ENCODE measurements at places on chromosomes 6 and 20. TPM values are rescaled to one million over a fixed set of nuclear protein-coding genes. Genes with fewer than 3 reads are reported as not detected.

Gene LHFPL5
- not detected for total RNA-seq

Gene KCNQ5
- 14.9 TPM for total RNA-seq

Gene SLCO4A1
- 68.4 TPM for total RNA-seq

Gene DOK5
- total RNA-seq = 1.4 TPM

Gene SLC26A8
- not detected for total RNA-seq

Gene ARFGEF3
- 1.8 TPM for total RNA-seq

Gene ALDH8A1
- total RNA-seq = 1.6 TPM

Gene RAB32
- 0.36 TPM for total RNA-seq

Gene ID1
- total RNA-seq = 0.54 TPM

Gene LGSN
- not detected for total RNA-seq

Gene CDSN
- not detected for total RNA-seq

Gene MRS2
- total RNA-seq = 26.3 TPM

Gene TRIM10
- total RNA-seq = not detected

Gene HLA-DQA1
- 3.4 TPM for total RNA-seq

DNA sequence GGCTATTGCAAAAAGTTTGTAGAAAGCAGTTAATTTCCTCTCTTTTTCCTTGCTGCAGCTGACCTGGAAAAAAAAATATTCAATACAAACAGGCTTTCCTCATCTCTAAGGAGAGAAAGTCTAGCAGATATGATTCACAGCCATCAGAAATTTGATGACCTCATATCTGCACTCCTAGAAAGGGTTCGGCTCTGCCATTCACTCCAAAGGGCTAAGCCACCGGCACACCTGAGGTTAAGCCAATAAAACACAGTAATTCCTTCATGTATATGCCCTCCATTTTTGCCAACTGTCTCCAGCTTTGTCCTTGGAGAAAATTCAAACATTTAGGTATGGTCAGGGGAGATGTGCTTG lies 18.7 kb upstream of the LY86 start:
- DNase-seq = no peak

- no peak for DNase-seq
These were observed 23.0 kb downstream of the CARMIL1 start for GRCh38 chr6:25302151-25302550.

DNA sequence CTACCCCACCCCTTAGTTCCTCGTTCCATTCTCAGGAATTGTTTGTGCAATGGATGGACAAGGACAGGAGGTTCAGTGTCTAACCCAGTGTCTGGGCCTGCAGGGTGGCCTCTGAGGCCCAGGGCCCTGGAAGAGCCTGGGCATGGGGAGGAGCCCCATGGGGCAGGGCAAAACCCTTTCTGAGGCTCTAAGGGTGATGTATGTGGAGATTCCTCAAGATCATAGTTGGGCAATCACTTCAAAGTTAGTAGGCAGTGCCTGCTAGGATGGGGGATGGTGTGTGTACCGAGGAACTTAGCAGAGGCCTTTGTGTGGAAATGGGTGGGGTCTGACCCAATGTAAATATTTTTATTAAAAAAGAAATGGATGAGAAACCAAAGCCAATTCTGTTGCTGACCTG lies 6.7 kb upstream of the C2 start:
- DNase-seq = no peak

- DNase-seq = no peak
These were observed 268.0 kb upstream of the RNF217 start for GRCh38 chr6:124694139-124694705.

DNA sequence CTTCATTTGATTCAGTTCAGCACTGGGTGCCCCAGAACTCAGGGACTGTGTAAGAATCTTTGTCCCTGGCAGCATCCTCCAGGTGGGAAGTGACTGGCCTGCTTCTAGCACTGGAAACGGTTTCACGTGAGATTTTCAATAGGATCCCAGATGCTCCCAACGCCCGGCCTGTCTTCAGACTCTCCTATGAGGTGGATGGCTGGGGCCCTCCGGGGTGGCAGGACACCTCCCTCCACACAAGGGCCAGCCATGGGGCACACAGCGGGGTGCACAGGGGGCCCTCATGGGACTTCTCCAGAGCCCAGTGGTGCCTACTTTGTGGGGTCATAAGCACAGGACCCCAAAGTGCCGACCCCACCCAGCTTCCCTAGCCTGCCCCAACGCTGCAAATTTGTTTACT lies 72.8 kb downstream of the SMOC2 start:
- DNase-seq = no peak

- DNase-seq = no peak
These were observed 34.1 kb downstream of the DCDC2 start for GRCh38 chr6:24323632-24324337.

- DNase-seq = no peak
These were observed 272.8 kb upstream of the SLC35B3 start for GRCh38 chr6:8707956-8708772.

GRCh38 chr20:31712112-31712553 lies 10.5 kb downstream of the BCL2L1 start:
- no peak for DNase-seq

GRCh38 chr6:38518511-38519304 lies 121.0 kb downstream of the BTBD9 start:
- no peak for DNase-seq

- no peak for DNase-seq
These were observed 1.8 kb upstream of the FBXO30 start for GRCh38 chr6:145816392-145816791.

- no peak for DNase-seq
These were observed 50.5 kb downstream of the FHL5 start for GRCh38 chr6:96613291-96613999.

- DNase-seq = peak; percentile 15
These were observed 21.8 kb downstream of the FAM209B start for GRCh38 chr20:56554869-56555268.

GRCh38 chr20:48821261-48821920 lies 6.4 kb downstream of the PREX1 start:
- DNase-seq = no peak

GRCh38 chr6:17719323-17720041 lies 12.8 kb upstream of the NUP153 start:
- no peak for DNase-seq

GRCh38 chr6:50661636-50662035 lies 51.7 kb upstream of the TFAP2D start:
- DNase-seq = no peak

DNA sequence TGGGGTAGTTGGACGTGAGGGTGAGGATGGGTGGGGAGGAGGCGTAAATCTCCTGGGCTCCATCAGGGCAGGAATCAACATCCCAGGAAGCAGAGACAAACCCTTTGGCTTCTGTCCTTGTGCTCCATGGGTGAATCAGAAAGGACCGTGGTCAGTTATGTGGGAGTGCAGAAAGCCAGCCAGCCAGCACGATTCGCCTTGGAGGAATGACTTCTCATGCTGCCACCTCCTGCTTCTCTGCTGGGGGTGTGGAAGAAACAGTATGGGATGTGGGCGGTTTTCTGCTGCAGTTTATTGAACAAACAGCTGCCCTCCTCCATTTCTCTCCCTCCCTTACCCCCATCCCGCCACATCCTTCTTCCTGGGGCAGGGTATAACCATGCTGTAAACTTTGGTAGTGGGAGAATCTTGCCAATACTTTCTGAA lies 214.5 kb downstream of the SOX4 start:
- DNase-seq = no peak

GRCh38 chr20:44896583-44896982 lies 11.1 kb downstream of the YWHAB start:
- no peak for DNase-seq

- DNase-seq = no peak
These were observed 2.0 kb downstream of the ATXN1 start for GRCh38 chr6:16759181-16759645.

- no peak for DNase-seq
These were observed 141.2 kb upstream of the HCRTR2 start for GRCh38 chr6:55033016-55033546.

- no peak for DNase-seq
These were observed 558.7 kb upstream of the MMS22L start for GRCh38 chr6:97841763-97842162.

GRCh38 chr6:1131285-1132079 lies 180.4 kb upstream of the FOXQ1 start:
- no peak for DNase-seq

- no peak for DNase-seq
These were observed 84.1 kb downstream of the GINS1 start for GRCh38 chr20:25491446-25492038.

- no peak for DNase-seq
These were observed 31.5 kb downstream of the TRAF3IP2 start for GRCh38 chr6:111573892-111574797.

DNA sequence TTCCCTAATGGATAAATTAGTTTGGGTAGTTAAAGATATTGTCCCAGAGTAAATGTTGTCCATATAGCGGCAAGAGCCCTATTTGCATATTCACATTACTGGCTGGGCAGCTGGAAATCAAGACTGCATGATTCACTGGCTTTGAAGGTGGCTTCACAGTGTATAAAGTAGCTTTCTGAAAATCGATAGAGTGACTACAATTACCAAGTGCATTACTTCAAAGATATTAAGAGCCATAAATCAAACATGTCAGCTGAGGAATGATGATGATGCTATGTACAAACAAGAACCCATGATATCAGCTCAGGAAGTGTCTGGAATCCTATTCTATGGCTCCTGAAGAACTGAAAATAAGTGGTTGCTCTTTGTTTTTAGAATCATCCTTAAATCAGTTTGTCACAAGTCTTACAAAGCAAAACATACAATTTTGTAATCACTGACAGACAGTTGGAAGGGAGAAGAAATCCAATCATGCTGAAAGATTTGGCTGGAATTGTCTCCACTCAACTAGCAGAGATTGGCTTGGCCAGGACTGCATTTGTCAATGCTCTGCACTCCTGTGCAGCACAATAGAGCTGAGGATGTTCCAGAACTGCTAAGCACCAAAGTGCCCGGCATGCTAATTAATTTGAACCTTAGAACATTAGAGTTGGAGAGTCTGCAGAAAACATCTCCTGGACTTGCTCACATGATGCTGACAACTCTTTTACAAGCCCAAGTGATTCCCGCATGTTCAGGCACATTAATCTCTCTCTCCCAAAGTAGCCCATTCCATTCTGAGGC lies 77.9 kb upstream of the B3GAT2 start:
- DNase-seq = no peak

Measured in activated CD8-positive, alpha-beta T cell treated with anti-CD3 and anti-CD28 coated beads for 36 hours (primary cell).